Stimulated activated CD8-positive, alpha-beta memory T cell treated with anti-CD3 and anti-CD28 coated beads, Interleukin-15, amount 100 ng/mL, for 48 hours (primary cell): ENCODE measurements at places on chromosomes 3 and 15.

DNA sequence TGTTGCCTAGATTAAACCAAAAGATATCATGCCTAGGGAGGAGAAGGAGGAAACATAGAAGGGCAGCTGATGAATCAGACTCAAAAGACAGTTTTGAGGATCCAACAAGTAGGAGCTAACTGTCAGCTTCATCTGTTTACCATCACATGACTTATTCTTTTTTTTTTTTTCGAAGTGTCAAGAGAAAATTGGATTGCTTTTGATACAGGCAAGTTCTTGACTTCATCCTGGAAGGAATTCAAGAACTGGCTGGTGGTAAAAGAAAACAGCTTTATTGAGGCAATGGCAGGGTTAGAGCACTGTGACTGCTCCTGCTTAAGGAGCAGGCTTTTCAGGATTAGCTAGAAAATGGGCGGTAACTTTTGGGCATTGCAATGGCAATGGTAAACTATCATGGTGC, 227.5 kb upstream of the KCNMB2 start:
- DNase-seq: no peak

GRCh38 chr3:152491922-152492321, 223.2 kb downstream of the MBNL1 start:
- no peak for DNase-seq

- DNase-seq: no peak
Measured at GRCh38 chr3:143896486-143896885, 48.2 kb upstream of the SLC9A9 start.

DNA sequence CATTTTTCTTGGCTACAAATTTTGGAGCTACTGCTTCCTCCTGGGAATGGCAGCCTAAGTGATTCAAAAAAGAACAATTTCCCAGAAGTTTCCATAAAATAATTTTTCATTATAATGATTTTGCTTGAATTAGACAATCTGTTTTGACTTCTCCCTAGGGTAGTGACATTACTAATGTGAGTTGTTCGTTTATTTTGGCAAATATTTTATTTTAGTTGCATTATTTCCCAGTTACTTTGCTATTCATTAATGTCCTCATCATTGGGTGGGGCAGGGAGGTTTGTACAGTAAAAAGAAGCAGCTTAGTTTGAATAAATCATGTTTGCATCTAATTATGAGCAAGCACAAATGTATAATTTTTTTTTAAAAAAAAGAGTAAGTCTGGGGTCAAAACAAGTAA, 686.6 kb downstream of the ROBO2 start:
- no peak for DNase-seq

GRCh38 chr15:45603881-45604280, 16.7 kb downstream of the BLOC1S6 start:
- no peak for DNase-seq

DNA sequence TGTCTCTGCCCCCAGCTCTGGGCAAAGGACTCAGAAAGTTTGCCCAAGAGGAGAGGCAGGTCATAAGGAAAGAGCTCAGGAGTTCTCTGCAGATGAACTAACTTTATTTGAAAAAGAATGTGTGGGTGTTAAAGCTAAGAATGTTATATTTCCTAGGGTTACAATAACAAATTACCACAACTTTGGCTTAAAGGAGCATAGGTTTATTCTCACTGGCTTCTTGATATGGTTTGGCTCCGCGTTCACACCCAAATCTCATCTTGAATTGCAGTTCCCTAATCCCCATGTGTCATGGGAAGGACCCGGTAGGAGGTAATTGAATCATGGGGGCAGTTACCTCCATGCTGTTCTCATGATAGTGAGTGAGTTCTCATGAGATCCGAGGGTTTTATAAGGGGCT, 383.7 kb upstream of the CFAP20DC start:
- no peak for DNase-seq

DNA sequence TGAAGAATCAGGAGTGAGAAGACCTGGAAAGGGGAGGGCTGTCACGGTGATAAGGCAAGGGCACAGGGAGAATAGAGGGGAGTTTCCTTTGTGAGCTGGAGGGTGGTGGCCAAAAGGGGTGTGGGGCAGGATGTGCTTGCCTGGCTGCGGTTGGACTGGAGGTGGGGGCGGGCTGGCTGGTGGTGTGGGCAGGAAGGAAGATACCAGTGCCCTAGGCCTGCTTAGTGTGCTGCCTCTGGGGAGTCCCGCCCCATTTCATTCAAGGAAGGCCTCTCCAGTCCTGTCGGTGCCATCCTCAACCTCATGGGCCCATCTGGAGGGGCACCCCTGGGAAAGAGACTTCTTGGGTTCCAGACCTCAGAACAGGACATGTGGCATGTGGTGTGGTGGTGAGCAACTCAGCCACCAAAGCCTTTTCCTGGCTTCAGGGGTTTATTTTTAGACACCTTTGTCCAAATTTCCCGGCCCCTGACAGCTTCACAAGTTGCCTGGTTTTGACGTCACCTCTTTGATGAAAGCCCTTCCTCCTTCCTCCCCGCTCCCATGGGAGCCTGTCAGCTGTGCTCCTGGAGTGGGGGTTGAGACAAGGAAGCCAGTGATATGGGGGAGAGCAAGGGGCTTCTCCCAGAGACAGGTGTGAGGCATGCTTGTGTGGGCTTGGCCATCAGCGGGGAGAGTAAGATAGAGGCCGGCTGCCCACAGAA, 15.6 kb downstream of the TEX264 start:
- peak; percentile 83 for DNase-seq

GRCh38 chr3:73029321-73029796, 32.1 kb upstream of the EBLN2 start:
- no peak for DNase-seq

GRCh38 chr15:32698773-32699390, 18.9 kb upstream of the GREM1 start:
- no peak for DNase-seq

DNA sequence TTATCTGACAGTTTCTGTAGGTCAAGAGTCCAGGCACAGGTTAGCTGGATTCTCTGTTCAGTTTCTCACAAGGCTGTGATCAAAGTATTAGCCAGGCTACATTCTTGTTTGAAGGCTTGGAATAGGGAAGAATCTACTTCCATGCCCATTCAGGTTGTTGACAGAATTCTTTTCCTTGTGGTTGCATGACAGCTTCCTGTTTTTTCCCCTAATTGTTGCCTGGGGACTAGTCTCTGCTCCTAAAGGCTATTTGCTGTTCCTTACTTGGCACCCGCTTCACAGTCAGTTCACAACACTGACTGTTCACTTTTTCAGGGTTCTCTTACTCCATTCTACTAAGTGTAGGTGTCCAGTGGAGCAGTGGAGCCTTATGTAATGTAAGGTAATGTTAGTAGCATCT, 115.4 kb upstream of the GBE1 start:
- DNase-seq: no peak

GRCh38 chr15:27989427-27989826, 109.7 kb downstream of the OCA2 start:
- no peak for DNase-seq

DNA sequence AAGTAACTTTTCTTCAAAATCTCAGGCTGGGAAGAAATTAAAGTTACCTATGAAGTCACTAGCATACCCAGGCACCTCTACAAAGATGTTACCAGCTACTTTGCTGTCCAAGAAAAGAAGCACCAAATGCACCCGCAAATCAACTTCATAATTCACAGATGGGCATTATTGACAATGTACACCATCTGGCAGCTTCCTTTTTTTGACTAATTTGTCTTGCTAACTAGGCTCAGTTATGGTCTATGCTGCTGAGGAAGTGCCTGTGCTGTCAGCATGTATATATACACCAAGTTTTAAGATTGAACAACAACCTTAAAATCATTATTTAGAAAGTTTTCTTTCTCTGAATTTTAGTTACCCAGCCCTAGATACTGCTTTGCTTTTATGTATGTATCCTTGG, 93.8 kb downstream of the NSUN3 start:
- no peak for DNase-seq

DNA sequence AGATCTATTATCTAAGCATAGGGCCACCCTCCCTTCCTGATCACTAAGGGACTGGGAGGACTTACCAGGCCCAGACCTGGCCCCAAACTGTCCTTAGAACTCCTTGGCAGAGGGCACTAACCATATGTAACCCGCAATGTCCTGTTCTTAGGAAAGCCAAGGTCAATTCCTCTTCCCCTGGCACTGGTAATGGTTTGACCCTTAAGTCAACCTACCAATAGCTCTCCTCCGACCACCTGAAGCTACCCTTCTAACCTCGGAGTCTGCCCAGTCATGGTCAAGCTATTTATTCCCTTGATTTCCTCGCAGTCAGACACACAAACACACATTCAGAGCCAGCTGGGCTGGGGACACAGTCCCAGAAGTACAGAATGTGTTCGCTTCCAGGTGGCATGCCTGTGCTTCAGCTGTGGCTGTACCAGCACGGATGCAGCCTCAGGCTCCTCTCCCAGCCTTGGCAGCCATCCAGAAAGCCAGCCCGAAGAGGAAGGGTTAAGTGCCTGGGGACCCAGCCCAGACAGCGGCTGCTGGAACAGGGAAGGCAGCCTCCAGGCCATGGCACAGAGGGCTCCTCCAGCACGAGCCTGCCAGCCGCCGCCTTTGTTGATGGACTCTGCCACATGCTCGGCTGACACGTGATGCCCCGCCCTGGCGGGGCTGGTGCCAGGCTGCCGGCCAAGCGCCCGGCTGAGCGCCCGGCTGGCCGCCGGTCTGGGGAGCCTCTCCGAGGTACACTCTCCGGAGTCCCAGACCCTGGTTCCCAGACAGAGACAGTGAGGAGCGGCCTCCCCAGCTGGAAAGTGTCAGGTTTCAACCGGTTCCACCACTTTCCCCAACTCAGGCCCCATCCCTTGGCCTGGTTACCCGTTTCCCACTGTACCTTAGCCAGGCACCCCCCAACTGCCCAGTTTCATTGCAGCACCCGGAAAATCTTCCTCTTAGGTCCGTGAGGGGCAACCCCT, 5.5 kb downstream of the BMF start:
- DNase-seq: no peak

GRCh38 chr3:134594331-134594741, 56.5 kb downstream of the KY start:
- DNase-seq: no peak

DNA sequence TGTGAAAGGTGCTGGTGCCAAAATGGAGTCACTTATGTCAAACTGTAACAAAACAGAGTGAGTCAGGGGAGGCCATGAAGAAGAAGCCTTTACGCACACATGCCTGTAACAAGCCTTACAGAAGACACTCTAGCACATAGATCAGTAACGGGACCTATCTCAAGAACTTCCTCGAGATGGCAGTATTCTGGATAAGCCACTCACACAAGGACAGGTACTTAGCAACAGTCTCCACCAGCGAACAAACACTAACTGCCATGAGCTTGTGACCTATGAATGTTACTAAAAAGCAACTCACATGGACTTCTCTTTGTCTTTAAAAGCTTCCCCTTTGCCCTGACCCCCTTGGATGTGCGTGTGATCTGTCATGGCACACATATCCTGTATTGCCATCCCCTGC, 235.1 kb downstream of the CD47 start:
- no peak for DNase-seq

GRCh38 chr3:172675441-172676193, 35.2 kb downstream of the NCEH1 start:
- no peak for DNase-seq

DNA sequence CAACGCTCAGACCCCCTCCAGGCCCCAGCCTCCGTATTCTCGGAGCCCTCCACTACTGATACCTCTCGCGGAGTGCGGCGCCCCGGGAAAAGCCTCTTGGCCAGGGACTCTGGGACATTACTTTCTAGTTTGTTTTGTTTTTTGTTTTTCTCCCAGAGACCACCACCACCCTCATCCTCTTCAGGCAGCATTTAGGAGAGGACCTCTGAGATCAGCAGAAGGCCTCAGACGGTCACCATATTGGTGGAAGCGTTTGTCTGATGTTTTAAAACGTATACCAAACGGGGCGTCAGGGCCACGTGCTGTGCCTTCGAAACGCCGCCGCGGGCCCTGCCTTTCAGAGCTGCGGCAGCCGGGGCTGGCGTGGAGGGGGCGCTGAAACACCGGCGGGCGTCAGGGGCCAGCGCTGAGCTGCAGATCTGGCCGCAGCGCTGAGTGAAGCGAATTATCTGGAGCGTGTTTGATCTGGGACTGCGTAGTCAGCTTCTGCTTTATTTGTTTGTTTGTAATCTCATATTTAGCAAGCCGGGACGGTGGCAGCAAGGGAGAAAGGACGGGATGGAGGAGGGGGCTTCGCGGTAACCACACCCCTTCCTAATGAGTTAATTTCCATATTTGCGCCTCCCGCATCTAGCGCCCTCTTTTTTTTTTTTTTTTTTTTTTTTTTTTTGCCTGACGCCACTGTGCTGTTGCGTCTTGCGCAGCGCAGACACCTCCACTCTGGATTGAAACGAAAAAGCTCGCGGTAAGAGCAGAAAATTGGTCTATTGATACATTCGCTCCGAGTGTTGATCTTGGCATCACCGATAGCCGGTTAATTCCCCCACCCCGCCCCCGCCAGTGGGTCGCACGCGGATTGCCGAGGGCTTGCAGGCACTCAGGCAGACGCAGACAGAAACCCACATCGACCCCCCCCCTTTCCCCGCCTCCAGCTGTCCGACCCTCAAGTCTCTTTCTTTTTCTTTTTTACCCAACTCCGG, 14.9 kb downstream of the SOX2 start:
- DNase-seq: no peak

GRCh38 chr3:188076176-188076575, 77.8 kb upstream of the LPP start:
- DNase-seq: no peak

- no peak for DNase-seq
Measured at GRCh38 chr3:153311541-153311940, 149.5 kb downstream of the RAP2B start.

GRCh38 chr3:17040322-17040989, 155.7 kb downstream of the PLCL2 start:
- DNase-seq: no peak

GRCh38 chr3:110243081-110243480, 828.5 kb upstream of the NECTIN3 start:
- DNase-seq: no peak

- DNase-seq: no peak
Measured at GRCh38 chr3:141796889-141797781, 33.9 kb downstream of the GRK7 start.

GRCh38 chr3:164375538-164375937, 702.8 kb downstream of the SI start:
- DNase-seq: no peak

DNA sequence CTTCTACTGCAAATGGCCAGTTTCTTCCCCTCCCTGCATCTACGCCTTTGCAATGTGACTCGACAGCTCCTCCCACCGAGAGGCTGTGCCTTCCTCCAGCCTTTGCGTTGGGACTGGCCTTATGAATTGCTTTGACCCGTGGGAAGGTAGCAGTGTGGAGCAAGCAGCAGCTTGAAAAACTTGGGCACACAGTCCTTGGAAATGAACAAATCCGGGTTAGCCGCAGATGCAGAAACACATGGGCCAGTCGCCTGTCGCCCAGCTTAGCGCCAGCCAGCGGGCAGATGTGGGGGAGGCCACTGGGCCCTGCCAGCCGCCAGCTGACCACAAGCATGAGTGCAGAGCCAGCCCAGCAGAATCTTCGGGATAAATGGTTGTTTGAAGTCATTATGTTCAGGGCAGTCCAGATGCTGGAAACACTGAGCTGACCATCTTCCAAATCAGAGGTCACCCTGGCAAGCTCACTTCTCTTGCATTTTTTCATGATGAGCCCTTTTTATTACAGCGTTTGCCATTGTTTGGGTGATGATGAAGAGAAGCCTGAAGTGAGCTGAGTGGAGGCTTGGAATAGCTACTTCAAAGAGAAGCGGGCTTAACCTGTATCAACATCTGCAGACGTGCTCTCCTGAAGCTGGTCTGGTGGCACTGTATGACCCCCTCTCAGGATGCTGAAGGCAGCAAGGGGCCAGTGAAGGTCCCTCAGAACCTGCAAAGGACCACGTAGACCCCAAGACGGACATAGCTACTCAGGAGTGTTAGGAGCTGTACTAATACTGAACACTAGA, 9.8 kb downstream of the SELENOS start:
- DNase-seq: no peak

- no peak for DNase-seq
Measured at GRCh38 chr3:23324745-23325144, 121.6 kb downstream of the UBE2E2 start.
